ENCODE measurements at places on chromosomes 3 and 15.

GRCh38 chr15:75034615-75035014, 11.2 kb downstream of the PPCDC start:
- DNase-seq: no peak

DNA sequence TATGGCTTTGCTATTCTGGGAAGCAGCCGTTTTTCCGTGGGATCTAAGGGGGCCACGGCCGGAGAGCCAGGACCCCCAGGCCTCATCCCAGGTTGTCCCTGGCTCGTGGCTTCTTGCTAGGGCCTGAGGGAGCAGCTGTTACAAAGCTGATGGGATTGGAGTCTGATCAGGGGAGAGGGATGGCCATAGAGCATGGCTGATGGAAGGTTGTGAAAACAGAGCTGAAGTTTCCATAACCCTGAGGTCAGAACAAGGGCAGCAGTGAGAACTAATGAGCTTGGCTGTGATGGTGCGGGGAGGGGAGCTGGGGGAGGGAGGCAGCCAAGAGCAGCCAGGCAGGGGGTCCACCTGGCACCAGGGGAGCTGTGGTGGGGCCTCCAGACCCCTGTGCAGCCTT, 63.0 kb downstream of the LINGO1 start:
- no peak for DNase-seq

GRCh38 chr3:134397755-134398154, 23.5 kb upstream of the AMOTL2 start:
- no peak for DNase-seq

DNA sequence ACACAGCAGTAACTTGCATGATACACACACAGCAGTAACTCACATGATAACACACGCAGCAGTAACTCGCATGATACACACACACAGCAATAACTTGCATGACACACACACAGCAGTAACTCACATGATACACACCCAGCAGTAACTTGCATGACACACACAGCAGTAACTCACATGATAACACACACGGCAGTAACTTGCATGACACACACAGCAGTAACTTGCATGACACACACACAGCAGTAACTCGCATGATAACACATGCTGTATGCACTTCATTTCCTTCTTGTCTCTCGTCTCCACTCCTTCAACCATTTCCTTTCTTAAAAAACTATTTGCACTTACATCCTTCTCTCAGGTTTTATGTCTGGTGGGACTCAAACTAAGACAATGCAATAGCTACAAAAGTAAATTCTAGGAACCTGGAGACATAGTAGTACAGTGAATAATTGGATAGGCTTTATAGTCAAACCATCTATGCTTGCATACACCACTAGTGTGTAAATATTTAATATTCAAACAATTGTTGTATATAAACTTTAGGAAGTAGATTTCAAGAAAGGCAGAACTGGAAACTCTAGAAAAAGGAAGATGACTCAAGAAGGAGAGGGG, 130.8 kb downstream of the UACA start:
- peak; percentile 88 for DNase-seq

GRCh38 chr3:138036572-138036971, 26.6 kb downstream of the CLDN18 start:
- no peak for DNase-seq

DNA sequence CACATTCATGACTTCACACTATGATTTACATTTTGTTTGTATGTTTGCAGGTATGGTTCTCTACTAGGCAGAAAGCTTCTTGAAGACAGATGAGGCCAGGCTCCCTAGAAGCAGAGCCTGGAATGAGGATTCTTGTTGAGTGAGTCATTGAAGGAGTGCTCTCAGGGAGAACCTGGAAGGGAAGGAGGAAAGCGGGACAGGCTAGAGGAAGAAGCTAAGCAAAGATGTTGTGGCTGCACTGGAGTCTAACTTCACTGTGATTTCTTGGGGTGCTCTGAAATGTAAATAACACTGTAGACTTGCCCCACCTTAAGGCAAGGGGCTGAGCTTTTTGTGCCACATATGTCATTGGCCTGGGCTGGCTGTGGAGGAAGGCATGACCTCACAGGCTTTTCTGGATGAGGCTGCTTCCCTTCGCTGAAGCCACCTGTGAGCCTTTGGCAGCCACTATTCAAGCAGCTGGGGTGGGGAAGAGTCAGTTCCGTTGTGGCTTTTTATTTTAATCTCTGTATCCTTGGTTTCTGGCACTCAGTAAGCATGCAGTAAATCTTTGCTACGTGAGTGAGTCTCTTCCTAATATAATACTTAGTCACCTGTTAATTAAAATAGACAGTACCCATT, 307.3 kb downstream of the SV2B start:
- peak; percentile 67 for DNase-seq

DNA sequence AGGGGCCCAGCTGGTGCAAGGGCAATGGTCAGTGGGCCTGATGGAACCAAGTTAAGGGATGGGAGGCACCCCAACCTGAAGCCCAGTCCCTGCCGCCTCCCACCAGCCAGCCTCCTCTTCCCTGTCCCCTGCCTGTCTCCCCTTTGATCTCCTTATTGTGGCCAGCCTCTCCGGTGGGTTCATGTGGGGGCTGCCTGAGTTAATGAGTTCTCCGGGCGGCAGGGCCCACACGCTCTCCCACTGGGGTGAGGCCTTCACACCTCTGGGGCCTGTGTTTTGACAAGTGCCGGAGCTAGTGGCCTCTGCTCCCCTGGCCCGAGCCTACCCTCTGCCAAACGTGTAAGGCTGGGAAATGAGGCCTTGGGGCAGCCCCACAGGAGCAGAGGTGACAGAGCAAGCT, 7.2 kb upstream of the MESP1 start:
- DNase-seq: no peak

DNA sequence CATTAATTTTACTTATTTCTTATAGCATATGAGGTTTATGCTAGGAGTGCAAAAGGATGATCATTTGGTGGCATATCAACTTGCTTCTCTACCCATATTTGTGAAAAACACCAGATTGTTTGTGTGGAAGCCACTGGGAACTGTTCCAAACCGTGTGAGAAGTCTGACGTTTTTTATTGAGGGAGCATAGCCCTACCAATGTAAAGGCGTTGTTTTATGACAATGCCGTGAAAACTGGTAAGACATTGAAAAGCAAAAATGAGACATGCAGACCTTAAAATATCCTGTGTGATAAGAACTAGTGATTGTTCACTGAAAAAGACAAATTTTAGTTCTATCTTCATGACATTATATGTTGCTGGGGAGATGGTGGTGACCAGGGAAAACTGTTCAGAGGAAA, 87.8 kb downstream of the CHL1 start:
- no peak for DNase-seq

GRCh38 chr3:124748560-124749198, 18.4 kb downstream of the UMPS start:
- DNase-seq: no peak

DNA sequence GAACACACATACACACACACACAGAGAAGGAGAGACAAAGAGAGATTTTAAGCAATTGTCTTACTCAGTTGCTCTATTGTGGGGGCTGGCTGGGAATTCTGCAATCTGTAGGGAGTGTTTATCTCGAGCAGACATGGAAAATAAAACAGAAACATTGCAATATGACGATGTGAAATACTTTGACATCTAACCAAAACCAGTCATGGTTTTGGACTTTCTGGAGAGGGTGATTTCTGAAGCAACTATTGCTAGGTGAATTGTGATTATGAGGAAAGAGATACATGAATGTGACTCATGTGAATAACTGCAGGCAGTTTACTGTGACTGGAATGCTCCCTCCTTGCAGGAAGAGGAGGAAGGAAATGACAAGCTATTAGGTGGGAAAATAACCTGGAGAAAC, 12.3 kb upstream of the PHLDB2 start:
- peak; percentile 94 for DNase-seq

DNA sequence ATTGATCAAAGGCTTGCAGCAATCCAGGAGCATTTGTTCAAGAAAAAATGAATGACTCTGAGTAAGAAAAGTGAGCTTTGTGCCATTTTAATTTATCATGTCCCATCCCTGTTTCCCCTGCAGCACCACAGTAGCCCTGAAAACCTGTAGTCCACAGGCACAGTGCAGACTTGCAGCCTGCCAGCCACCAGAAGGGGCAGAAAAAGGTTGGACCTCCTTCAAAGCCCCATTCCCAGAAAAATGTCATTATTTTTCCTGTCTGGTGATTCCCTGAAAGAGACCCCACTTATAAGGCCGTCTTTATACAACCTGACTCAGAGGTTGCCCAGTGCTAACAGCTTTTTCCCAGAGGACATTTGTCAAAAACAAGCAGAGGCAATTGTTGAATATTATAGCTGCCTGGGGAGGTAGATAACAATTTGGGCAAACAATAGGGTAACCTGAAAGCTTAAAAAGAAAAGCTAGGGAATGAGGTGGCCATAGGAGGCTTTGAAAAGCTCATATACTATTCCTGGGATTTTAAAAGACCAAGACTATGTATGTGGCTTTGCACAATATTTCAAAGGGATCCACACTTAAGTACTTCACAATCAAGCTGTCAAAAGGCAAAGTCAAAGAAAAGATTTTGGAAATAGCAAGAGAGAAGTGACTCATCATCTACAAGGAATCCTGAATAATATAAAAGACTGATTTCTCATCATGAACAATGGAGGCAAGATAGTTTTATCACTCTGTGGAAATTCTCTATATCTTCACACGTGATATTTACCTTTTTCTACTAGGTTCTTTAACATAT, 136.8 kb upstream of the PLXNA1 start:
- DNase-seq: peak; percentile 26

DNA sequence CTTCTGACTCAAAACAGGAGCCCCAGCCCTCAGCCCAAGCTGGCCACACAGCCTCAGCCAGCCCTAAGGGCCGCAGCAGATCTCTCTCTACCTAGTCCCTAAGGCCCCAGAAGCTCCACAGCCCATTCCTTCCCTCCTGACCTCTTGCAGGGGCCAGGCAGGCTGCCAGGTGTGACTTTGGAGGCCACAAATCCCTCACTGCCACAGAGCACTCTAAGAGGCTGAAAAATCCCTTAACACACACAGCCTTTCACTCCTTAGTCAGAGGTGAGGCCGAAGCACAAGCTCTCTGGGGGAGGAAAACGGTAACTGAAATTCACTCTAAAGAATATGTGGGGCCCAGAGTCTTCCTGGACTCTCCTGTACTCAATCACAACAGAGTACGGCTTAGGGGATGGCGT, 23.3 kb downstream of the LRRC2 start:
- peak; percentile 28 for DNase-seq

DNA sequence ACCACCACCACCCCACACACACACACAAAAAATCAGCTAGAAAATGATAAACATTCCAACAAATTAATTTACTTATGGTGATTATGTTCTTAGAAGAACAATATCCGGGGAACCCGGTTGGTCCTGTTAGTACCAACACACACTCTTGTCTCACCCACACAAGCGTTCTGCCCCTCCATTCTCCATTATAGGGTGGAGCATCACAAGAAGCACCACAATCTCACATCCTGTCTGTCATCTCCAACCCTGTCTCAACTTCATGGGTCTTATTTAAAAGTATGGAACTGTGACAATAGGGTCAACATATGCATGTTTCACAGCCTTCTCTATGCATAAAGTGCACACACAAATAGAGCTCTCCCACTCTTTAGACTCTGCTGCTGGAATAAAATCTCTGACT, 5.6 kb downstream of the GSK3B start:
- DNase-seq: no peak

GRCh38 chr3:116757315-116757714, 47.7 kb downstream of the TUSC7 start:
- no peak for DNase-seq

Measured in PC-3 (cell line).